Stimulated activated naive CD8-positive, alpha-beta T cell treated with anti-CD3 and anti-CD28 coated beads, Interleukin-15, amount 100 ng/mL, for 72 hours (primary cell): ENCODE measurements at places on chromosomes 5 and 9.

GRCh38 chr5:120098426-120098825 is 365.7 kb upstream of the PRR16 start:
- no peak for DNase-seq

- no peak for DNase-seq
Observed at GRCh38 chr5:75706775-75707174, 10.5 kb downstream of the POC5 start.

DNA sequence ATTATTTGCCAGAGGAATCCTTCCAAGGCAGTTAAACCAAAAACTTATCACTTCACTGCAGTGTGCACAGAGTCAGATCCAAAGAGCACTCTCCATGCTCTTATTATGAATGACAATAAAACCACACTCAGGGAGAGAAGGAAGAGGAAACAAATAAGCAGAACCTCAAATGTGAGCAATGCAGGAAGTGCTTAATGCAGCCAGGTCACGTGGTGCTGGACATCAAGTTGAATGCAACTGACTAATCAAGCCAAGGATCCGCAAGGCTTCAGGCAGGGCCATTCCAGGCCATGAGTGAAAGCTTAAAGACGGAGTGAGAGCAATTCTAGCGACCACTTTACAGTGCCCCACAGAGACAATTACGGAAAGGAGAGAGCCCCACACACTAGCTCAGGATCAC is 230.4 kb upstream of the PUM3 start:
- no peak for DNase-seq

- DNase-seq = no peak
Observed at GRCh38 chr9:92426501-92427145, 2.4 kb upstream of the OMD start.

- DNase-seq = no peak
Observed at GRCh38 chr9:75814667-75815066, 75.8 kb upstream of the PCSK5 start.

DNA sequence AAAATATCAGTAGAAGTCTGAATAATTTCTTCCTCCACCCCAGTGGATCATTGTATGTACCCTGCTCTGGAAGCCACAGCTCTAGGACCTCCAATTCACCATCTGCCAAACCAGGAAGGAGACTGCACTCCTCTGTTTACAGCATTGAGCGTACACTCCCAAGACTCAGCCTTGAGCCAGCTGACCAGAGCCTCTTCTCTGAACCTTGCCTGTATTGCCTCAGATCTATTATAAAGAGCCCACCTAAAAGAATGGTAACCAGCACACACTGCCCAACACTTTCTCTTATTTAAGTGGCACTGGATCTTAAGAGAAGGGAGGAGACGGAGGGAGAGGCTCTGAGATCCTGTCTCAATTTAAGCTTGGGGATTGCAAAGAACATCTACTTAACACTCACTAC is 217.8 kb upstream of the RASEF start:
- DNase-seq = no peak
